Aorta (tissue), 5 donors: ENCODE measurements at places on chromosomes 12 and 14.

DNA sequence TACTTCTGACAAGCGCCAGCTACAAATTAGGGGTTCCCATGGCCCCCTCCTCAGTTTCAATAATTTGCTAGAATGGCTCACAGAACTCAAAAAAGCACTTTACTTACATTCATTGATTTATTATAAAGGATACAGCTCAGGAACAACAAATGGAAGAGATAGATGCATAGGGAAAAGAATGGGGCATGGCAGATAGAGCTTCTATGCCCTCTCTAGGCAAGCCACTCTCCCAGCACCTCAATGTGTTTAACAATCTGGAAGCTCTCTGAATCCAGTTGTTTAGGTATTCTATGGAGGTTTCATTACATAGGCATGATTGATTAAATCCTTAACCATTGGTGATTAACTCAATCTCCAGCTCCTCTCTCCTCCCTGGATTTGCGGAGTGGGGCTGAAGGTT lies 184.5 kb upstream of the DAAM1 start:
- no peak for DNase-seq

DNA sequence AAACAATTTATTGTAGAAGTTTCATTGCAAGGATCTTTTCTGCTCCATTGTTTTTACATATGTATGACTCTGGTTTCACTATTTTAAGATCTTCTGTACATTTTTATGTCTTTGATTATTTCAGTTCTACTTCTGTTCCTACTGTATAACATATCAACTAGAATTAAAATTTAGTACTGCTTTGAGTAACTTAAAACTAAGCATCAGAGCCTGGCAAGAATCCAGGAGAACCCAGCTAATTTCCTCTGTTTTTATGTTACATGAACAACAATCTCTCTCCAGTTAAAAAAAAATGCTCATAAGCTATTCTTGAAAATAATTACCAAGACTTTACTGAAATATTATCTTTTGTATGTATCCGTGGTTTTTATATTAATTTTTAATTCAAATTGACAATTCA lies 370.7 kb downstream of the TMTC2 start:
- no peak for DNase-seq

- DNase-seq, result no peak
Measured at GRCh38 chr12:60849723-60850122, 1253.9 kb downstream of the SLC16A7 start.

DNA sequence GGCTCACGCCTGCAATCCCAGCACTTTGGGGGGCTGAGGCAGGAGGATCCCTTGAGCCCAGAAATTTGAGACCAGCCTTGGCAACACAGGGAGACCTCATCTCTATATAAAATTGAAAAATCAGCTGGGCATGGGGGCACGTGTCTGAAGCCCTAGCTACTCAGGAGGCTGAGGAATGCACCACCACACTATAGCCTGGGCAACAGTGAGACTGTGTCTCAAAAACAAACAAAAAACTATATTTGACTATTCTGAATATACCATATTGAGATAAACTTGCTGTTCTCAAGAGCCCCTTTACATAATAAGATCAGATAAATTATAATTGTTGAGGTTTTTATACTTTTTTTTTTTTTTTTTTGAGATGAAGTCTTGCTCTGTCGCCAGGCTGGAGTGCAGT lies 44.9 kb upstream of the SRP54 start:
- no peak for DNase-seq

- no peak for DNase-seq
Measured at GRCh38 chr12:78918268-78918667, 53.7 kb downstream of the SYT1 start.

DNA sequence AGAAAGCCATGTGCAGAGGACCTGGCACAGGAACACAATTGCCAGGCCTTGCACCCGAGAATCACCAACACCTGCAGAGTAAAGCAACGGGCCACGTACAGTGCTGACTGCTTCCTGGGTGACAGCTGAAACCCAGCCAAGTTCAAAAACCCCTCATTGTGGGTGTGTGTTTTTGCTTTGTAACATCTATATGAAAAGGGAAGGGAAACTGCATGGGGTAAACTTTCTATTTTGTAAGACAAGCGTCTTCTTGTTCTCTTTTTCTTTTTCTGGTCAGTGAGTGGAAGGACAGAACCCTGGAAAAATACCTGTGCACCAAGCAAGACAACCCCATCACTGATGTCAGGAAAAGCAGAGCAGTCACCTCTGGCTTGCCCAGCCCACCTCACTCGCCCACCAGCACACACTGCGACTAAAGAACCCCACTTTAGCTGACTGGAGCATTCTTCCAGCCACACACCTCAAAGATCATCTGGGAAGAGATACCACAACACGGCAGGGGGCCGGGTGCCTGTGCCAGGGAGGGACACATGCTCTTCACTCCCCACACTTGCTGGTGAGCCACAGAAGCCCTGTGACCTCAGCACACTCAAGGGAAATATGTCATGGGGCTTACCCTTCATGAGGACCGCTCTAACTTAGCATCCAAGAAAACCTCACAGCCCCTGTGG lies 172.3 kb downstream of the NDUFA12 start:
- no peak for DNase-seq

- DNase-seq, result no peak
Measured at GRCh38 chr14:67581643-67582042, 18.4 kb downstream of the PIGH start.

GRCh38 chr12:54285150-54286041 lies 4.9 kb downstream of the HNRNPA1 start:
- DNase-seq, result no peak

GRCh38 chr12:98328467-98328866 lies 186.9 kb upstream of the TMPO start:
- DNase-seq, result no peak

GRCh38 chr12:68482660-68483059 lies 128.0 kb upstream of the RAP1B start:
- DNase-seq, result no peak

DNA sequence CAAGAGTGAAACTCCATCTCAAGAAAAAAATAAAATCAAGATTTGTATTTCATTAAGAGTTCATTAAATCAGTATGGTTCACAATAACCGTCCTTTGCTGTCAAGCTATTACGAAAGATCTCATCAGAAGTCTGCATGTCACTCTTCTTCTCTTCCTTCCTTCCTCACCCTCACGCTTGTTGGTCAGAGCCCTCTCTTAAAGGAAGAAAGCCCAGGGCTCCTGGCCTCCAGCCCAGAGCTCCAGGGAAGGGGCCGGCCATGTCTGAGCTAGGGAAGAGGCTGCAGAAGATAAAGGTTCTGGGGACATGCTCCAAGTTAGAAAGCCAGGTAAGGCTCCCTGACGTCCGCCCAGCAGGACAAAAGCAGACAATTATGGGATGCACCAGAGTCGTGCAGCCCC lies 43.1 kb upstream of the DLK1 start:
- no peak for DNase-seq

GRCh38 chr12:96445691-96446583 lies 43.4 kb upstream of the CFAP54 start:
- no peak for DNase-seq

DNA sequence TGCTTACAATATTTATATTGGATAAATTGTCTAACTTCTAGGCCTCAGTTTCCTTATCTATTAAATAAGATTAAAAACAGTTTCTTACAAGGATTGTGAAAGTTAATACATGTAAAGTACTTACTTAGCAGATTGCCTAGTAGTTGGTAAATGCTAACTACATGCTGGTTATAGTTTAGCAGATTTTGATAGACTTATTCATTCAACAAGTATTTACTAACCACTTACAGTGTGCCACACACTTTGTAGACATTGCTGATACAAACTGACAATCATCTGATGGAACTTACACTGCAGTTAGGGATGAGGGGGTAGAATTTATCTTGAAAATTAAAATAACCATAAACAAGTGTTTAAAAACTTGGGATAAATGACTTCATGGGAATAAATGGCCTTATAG lies 50.4 kb downstream of the ARID2 start:
- DNase-seq, result no peak

- DNase-seq, result no peak
Measured at GRCh38 chr12:58502841-58503240, 417.5 kb downstream of the LRIG3 start.

DNA sequence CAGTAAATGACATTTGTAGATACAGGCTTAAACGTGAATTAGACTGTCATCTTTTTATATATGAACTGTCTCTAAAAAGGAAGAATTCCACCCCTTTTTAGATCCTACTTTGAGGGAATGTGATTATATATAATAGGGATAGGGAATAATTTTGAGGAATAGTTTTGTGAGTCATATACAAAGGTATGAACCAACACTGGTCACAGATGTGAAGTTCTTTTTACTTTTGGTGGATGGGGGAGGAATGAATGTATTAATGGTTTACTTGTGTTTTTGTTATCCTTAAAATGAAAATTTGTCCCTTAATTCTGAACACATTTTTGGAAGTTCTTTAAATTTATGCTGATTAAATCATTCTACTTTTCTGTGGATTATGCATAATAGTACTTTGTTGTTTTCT lies 30.4 kb downstream of the FRS2 start:
- DNase-seq, result no peak

DNA sequence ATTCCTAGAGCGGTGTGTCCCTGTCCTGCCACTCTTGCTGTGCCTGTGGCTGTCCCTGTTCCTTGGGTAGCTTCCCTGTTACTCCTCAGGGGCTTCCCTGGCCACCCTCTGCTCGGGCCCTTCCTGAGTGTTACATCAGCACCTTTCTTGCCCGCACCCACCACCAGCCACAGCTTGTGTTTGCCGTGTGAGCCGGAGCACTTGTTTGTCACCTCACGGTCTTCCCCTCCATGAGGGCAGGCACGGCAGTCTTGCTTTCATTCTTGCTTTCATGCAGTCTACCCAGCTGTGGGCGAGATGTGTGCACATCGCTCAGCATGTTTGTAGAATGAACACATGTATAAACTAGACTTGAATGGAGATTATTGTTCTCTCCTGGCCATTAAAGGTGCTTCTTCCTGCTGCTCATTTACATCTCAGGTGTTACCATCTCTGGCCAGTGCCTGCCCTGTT lies 42.0 kb downstream of the TRAF3 start:
- DNase-seq, result no peak

DNA sequence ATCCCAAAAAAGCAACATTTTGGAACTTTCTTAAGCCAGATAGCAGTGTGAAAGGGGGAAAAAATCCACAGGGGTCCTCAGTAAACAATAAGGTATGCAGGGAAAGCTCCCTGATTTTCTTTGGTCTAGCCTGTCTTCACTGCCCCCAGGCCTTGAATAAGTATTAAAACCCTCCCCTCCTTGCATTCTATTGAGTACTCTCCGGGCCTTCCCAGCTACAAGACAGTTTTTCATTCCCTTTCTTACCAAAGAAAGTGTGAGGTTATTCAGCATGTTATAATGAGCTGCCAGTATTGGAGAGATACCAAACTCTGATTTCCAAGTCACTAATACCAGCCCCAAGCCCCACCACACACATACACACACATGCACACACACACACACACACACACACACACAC lies 59.8 kb upstream of the KIF21A start:
- DNase-seq, result no peak

DNA sequence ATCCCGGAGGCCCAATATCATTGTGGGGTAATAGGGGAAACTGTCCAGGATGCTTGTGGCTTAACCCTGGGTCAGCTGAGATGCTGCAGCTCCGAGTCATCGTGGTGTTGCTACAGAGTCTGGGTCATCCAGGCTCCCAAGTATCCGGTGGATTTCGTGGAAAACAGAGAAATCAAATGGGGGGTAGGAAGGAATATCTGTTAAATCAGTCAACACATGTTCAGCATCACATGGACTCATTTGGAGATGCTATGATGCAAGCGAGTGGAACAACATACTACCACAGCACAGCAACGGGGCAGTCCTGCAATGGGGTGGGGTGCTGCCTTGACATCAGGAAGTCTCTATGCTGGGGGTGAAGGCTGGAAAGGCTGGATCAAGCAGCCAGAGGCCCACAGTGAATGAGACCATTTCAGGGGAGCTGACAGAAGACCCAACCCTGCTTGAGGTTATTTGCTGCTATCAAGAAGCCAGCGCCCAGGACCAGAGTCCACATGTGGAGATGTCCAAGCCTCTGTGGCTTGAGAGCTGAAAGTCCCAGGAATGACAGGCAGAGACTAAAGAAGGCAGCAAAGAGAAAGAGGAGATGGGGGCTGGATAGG lies 22.9 kb downstream of the VDR start:
- DNase-seq, result peak; percentile 69

DNA sequence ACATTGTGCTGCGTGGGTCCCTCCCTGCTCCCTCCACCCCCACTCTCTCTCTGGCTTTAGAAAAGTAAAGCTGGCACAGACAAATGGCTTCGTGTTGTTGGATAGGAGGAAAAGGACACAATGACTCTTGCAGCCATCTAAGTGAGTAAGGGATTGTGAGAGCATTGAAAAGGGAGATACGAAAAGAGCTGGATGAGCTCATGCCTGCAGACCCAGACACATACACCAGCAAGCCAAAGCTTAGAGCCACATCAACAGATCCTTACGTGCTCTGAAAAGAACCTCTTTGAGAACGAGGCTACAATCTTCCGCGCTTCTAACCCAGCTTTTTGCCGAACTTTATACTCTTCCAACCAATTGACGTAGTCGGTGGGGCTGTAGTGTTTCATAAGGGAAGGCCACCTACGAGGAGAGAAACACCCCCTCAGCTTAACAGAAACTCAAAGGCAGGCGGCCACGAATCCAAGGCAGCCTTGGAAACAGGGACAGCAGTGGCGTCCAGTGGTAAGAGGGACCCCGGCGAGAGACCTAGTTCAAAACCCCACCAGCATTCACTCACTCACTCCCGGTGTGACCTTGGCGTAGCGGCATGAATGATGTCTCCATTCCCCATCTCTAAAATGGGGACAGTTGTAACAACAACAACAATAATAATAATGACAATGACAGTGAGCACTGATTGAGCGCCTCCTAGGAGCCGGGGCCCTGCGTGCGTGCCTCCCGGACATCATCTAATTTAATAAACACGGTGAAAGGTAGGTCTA lies 1.1 kb downstream of the FBXO21 start:
- DNase-seq, result no peak

GRCh38 chr14:55822906-55823305 lies 242.9 kb downstream of the KTN1 start:
- DNase-seq, result no peak

DNA sequence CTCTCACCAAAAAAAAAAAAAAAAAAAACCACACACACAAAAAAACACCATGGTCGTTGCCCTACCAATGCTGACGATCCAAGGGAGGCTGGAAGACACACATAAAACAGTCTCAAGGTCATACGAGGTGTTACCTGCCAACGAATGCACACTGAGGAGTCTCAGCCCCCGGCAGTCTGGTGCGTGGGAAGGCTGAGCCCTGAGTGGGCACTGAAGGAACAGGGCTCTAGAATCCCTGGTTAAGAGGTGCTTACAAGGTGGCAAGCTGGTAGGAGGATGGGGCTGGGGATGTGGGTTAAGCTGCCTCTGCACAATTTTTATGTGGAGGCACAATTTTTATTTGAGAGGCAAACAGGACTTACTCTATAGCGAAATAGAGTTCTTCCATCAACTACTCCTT lies 7.9 kb downstream of the LTBP2 start:
- no peak for DNase-seq

GRCh38 chr14:92677087-92677668 lies 71.2 kb downstream of the LGMN start:
- peak; percentile 44 for DNase-seq

DNA sequence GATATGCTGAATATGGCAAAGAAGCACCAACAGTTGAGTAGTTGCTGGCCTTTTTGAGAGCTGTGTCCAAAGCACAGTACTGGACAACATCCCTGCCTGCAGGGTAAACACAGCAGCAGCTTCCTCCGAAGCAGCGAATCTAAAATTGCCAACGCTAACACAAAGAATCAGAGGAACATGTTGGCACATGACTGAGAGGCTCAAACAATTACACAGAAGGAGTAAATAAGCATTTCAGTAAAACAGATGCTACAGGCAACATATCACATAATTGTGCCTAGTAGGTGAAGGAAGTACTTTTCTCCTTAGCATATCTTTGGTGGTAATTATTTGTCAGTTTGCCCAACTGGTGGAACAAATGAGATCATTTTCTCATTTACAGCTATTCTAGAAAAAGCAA lies 52.1 kb downstream of the KICS2 start:
- no peak for DNase-seq
